ENCODE measurements at places on chromosomes 5 and 9.

DNA sequence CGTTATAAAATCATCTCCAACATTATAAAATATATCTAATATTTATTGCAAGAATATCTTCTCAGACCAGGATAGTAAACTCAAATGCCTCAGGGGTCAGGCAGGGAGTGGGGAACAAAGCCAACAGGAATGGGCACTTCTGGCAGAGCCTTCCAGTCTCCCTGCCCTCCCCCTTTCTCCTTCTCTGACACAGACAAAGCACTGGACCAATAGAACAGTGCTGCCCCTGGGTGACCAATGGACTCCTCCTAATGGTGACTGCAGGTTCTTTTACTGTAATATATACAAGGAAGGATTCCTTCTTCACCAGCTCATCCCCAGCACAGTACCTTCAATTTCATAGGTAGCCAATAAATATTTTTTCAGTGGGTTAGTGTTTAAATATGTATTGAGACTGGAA lies 31.1 kb upstream of the MAMDC2 start:
- DNase-seq = peak; percentile 33

GRCh38 chr5:155193483-155194107 lies 180.0 kb downstream of the KIF4B start:
- DNase-seq = no peak

- no peak for DNase-seq
Observed at GRCh38 chr9:90368241-90368640, 274.4 kb downstream of the DIRAS2 start.

DNA sequence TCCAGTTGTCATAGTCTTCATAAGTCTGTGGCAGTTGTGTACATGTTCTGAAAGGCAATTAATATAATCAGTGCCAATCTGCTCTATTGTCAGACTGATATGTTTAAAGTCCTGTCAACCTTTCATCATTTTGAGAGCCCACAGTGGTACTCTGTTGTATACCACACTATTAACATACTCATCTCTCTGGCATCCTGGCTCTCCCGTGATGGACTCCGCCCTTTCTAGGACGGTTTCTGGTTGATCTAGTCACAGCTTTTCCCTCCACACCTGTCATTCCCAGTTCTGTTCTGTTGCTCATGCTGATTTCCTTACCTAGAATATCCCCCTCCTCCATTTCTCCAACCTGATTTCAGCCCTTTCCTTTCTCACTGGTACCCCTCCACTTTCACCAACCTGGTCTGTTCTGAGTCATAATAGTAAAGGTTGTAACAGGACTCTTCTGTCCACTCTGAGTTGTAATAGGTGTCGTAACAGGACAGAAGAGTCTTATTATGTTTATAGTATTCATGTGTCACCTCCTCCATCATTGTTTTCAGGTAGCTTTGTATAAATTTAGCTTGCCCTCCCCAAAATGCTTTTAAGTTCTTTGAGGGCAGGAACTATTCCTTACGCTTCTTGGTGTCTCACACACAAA lies 4.1 kb downstream of the PTCD2 start:
- DNase-seq = no peak

DNA sequence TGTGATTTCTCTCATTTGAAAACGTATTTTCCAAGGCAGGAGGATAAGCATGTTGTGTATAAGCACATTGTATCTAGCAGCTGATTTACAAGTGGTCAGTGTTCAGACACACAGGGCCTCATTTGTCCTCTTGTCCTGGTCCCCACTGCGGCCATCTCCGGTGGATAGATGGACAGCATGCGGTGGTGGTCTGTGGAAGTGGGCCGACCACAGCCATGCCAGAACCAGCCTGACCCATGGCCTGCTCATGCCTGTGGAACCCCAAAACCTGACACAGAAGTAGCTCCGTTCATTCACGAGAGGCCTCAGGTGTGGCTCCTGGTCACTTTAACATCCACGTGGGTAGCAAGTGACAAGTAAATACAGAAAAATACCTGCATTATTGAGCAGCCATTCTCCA lies 14.6 kb downstream of the IRX2 start:
- no peak for DNase-seq

GRCh38 chr9:131475956-131476776 lies 26.6 kb upstream of the POMT1 start:
- DNase-seq = no peak

GRCh38 chr5:170169996-170170395 lies 62.8 kb upstream of the C5orf58 start:
- DNase-seq = no peak

DNA sequence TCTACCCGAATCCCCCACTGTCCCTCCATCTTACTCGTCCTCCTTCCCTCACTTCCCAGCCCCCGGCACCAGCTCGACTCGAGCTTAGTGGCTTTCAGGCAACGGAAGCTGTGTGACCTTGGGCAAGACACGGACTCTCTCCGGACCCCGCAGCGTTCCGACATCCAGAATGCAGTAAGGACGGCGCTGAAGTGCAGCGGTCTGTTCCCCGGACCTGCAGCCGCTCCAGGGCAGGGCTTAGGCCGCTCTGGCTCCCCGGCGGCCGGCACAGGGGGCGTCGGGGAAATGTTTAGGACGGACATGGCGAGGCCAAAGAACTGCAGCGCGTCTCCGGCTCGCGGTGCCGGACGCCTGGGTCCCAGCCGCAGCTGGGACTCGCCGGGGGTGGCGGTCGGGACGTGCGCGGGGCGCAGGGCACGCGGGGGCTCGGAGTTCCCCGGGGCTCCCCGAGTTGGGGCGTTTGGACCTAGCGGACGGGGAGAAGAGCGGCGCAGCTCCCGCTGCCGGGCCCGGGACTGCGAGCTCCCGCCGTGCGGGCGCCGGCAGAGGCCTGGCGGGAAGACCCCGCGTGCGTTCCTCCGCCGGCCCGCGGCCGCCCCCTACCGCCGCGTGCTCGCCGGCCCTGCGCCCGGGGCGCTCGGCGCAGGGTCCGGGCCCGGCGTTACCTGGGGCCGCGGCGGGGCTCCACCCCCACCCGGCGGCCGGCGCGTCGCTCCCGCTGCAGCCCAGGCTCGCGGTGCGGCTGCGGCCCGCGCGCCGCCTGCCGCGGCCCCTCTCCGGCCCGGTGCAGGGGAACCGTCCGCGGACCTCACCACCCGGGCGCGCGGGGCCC lies 5.6 kb upstream of the RNF44 start:
- DNase-seq = peak; percentile 41

DNA sequence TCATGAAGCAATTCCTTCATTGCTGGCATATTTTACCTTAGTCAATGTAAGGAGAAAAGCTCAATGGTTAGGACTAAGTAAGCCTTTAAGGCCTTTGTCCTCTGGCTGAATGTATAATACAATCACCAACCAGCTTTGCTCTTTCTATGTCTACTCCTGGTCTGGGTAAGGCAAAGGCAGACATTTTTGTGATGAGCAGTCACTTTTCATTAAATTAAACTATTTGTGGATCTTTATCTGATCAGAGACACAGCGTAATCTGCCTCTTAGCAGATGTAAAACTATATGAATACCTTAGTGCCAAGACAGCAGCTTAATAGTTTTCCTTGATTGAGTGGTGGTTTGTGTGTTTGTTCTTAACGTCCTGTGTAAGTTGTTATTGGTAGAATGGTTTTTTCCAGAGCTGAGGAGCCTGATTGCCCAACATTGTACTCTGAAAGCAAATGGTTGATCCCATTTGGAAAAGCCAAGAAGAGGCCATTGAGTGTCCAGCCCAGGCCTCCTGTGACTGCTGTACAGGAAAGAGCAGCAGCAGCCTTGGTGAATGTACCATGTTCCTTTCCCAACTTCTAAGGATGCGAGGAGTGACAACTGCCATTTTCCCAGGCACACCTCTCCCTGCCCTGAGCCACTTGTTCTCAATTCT lies 16.5 kb upstream of the CXXC5 start:
- DNase-seq = no peak

DNA sequence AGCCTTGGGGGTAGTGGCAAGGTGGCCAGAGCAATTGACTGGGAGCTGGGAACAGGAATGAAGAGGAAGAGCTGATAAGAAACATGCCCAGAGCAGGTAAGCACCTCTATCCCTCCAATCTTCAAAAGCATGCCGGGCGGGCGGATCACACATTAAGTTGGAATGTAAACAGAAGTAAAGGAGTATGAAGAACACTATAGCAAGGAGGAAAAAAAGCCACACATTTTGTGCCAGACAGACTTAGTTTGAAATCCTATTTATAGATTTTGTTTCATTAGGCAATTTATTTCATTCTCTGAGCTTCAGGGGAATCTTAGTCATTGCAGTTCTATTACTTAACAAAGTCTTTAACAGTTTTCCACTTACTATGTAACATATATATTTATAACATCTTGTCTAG lies 173.9 kb upstream of the TNC start:
- no peak for DNase-seq

- no peak for DNase-seq
Observed at GRCh38 chr5:72770266-72770665, 46.2 kb upstream of the TNPO1 start.

DNA sequence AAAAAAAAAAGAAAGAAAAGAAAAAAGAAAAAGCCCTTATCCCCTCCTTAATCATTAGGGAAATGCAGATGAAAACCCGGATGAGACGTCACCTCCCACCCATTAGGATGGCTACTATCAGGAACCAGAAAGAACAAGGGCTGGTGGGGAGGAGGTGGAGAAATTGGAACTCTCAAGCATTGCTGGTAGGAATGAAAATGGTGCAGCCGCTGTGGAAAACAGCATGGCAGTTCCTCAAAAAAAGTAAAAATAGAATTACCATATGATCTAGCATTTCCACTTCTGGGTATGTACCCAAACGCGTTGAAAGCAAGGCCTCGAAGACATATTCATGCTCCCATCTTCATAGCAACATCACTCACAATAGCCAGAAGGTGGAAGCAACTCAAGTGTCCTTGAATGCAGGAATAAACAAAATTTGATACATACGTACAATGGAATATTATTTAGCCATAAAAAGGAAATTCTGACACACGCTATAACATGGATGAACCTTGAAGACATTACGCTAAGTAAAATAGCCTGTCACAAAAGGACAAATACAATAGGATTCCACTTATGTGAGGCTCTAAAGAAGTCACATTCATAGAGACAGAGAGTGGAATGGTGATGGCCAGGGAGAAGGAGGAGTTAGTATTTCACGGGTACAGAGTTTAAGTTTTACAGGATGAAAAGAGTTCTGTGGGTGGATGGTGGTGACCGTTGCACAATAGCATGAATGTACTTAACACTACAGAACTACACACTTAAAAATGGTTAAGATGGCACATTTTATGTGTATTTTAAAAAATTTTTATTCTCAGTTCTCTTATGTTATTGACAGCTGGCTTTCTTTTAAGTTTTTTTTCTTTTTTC lies 166.8 kb upstream of the IER5L start:
- no peak for DNase-seq

DNA sequence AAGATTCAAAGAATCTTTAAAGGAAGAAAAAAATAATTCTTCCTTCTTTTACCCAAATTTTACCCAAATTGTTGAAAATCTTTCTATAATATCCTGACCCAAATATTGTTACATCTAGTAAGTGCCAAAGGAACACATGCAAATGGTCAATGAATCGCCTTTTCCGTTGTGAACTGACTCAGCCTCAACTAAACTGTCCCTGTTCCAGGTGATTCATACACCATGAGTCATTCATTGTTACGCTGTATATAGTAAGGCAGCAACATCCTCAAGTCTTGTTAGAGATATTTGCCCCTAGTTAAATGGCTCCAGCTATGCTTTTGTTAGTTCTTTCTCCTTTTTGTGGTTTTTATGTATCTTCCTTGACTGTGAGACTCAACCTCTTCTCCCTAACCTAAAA lies 9.7 kb downstream of the PTGER4 start:
- no peak for DNase-seq

DNA sequence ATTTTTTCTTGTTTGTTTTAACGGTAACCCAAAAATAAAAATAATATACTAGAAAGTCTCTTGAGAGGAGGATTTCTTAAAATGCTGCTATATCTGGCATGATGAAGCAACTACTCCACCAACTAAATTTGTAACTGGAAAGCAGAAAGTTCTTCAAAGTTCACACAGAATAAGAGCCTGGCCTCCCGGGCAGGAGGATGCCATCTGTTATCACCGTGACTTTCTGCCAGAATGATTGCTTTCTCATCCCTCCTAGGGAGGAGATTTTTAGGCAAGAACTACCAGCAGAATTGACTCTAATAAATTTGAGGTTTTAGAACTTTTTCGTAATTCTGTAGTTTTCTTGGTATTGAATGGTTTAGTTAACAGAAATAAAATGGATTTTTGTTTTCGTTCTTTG lies 464.6 kb upstream of the ACTBL2 start:
- DNase-seq = no peak

- DNase-seq = no peak
Observed at GRCh38 chr5:144464306-144464705, 293.6 kb downstream of the KCTD16 start.

DNA sequence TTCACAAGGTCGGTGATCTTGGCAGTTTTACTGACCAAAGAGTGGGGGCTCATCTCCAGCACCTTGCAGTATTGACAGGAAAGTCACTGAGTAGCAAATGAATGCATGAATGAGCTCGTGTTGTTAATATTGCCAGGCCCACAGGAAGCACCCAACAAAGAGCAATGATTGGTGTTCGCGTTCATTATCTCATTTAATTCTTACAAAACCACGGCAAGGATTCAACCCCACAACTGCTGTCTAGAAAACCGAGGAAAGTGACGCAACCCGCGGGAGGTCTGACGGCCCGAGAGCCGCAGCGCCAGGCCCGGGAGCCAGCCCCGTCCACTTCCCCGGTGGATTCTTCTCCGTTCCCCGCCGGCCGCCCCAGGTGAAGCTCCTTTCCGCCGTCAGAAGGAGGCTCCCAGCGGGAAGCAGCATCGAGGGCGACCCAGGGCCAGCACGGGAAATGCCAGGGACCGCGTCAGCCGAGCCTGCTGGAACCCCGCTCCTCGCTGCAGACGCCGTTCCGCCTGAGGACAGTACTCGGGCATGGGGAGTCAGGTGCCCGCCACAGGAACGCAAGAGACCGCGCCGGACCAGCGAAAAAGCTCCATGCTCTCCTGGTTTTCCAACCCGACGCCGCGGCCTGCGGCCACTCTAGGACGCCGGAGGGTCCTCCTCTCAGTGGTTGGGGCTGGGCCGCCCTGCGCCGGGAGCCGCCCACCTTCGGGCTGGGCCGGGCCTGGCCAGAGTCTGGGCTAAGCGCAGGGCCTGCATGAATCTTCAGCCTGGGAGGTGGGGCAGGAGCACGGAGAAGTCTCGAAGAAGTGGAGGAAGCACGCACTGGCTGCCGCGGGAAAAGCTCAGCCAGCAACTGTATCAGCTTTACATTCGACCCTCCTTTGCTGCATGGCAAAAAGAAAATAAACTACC lies 19.8 kb upstream of the FER start:
- DNase-seq = peak; percentile 94

DNA sequence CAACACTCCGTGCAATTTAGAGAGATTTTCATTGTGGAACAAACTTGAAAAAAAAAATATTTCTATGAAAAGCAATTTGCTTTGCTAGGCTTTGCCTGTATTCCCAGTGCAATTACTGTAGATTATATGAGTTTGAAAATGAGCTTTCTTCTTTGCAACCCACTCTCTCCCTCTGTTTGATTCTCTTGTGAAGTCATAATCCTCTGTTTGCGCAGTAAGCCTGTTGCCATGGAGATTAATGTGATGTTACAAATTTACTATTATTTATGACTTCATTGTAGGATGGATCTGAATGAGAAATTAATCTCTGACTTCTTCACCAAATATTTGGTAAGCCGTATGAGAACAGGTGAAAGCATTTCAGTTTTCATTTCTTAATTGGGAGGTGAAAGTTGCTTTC lies 320.3 kb downstream of the SPATA31D1 start:
- no peak for DNase-seq

GRCh38 chr5:36397901-36398536 lies 96.3 kb upstream of the RANBP3L start:
- DNase-seq = no peak

All from testis (tissue), 5 donors.